ENCODE measurements at places on chromosomes 7 and 10.

DNA sequence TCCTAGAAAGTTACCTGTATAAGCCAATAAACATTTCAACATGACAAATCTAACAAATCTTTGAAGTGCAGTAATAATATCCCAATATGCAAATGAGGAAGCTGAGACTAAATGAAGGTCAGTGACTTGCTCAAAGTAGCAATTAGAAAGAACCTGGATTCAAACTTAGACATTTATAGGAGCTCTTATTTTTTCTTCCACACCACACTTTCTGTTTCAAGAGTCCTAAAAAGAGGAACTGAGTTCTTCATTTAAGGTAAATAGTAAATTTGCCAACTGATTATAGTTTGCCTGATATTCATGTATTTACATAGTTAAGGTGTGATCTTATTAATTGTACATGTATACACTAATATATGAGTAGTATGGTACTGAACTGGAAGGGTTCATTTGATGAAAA is 44.0 kb downstream of the KLHDC10 start:
- no peak for DNase-seq

DNA sequence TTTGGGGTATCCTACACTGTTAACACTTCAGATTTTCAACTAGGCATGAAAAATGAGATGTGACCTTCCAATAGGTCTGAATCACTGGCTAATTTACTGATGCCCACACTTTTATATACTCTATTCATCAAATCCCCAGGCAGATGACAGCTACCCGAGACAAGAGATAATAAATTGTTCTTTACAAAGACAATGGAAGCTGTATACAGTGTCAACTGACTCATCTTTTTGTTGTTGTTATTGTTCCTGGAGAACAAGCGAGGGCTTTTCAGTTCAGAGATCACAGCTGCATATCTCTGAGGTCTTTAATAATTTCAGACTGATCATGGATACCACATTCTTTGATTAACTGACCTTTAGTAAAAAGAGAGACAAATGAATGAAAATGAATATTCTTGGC is 228.9 kb downstream of the SDHAF3 start:
- no peak for DNase-seq

- no peak for DNase-seq
These were observed 18.1 kb downstream of the CEP55 start for GRCh38 chr10:93514521-93514920.

GRCh38 chr7:97693586-97693985 is 38.3 kb upstream of the TAC1 start:
- DNase-seq: no peak

- no peak for DNase-seq
These were observed 14.1 kb downstream of the MAP3K8 start for GRCh38 chr10:30448092-30448491.

Data from hindlimb muscle (tissue), 1 donor.